Stimulated activated naive CD4-positive, alpha-beta T cell treated with Interleukin-2 at 50 U/mL for 16 hours (primary cell): ENCODE measurements at places on chromosomes 5 and 9.

- no peak for DNase-seq
Observed at GRCh38 chr9:75892216-75892911, 1.9 kb downstream of the PCSK5 start.

- DNase-seq = no peak
Observed at GRCh38 chr9:18877984-18878383, 155.0 kb downstream of the SAXO1 start.

DNA sequence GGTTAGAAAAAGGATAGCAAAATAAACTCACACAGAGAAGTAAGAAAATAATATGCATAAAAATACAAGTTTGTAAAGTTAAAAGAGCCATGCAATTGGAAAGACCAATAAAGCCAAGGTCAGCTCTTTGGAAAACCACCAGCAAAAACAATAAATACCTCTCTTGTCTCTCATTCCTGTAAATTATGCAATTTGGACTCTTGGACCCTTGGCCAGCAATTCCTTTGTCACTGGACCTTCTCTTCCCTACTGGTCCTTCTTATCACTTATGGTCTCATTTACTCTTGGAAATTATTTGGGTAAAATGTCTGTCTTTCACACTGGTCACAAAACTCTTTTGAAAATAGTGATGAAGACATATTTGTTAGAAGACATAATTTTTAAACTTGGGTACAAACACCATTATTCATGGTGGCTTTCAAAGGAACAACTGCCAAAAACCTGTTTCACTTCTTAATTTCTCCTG is 379.5 kb downstream of the TMEM232 start:
- no peak for DNase-seq

DNA sequence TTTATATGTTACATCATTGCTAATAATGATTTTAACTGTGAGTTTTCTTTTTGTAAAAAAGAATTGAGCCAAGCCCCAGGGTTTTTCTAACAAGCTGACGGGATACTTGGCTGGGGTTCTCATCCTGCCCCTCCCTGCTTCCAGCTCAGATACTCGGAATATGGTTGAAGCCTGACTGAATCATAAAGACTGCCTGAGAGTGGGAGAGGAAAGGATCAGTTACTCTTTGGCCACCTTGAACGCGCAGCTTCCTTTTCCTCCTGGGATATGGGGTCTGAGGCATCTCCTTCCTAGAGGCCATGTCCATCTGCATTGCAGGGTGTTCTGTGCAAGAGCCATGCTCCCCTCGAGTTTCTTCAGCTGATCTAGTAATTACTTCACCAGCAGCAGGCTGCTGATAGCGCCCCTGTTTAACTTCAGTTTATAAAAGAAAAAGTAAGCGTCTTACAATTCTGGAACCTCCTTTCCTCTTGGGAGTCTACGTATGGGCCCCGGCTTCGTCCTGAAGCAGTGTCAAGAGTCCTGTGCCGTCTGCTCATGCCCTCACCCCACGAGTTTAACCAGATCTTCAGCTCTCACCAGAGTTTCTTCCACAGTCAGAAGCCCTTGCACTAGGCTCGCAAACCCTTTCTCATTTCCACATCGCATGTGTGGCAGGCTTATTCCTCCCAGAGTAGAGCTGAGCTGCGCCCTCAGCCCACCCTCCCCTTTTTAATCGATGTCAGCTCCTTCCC is 130.0 kb downstream of the MVB12B start:
- DNase-seq = no peak

- DNase-seq = no peak
Observed at GRCh38 chr5:41869151-41869723, 988 bp downstream of the OXCT1 start.

DNA sequence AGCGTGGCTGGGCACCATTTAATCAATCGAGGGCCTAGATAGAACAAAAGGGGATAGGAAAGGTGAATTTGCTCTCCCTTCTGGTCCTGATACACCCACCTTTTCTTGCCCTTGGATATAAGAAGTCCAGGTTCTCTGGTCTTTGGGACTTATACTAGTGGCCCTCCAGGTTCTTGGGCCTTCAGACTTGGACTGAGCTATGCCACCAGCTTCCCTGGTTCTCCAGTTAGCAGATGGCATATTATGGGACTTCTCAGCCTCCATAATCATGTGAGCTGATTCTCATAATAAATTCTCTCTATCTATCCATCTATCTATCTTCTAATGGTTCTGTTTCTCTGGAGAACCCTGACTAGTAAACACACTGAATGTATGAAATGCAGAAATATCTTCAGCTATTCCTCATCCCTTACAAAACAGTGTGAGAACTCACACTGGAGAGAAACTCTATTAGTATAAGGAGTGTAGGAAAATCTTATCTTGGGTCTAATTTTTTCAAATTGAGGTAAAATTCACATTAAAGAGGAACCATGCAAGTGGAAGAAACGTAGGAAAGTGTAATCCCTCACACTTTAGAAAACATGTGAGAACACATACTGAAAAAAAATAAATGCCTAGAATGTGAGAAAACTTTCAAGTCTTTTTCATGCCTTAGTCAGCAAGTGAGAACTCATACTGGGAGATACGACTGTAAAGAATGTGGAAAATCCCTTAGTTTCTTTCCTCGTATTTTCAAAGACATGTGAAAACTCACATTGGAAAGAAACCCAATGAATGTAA is 15.5 kb downstream of the PCDHB15 start:
- no peak for DNase-seq

DNA sequence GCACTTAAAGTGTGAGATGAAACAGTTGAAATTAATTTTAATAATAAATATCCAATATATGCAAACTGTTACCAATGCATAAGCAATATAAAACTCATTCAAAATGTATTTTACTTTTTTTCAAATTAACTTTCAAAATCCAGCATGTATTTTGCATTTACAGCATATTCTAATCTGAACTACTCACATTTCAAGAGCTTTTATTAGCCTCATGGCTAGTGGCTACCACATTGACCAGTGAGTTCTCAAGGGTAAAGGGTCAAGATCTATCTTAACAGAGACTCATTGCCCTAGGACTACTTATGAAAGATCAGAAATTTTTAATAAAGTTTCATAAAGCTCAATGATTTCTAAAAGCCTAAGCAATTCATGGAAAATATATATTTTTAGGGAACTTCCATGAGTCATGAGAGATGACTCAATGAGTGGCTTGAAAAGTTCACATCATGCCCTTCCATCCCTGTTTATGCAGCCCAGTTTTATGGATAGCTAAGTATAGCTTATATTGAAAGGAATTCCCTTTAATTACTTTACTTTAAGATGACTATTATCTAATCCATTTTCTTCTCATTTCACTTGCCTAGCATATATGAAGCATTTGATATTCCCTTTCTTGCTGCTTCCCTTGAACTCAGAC is 608.6 kb downstream of the SLCO4C1 start:
- no peak for DNase-seq

DNA sequence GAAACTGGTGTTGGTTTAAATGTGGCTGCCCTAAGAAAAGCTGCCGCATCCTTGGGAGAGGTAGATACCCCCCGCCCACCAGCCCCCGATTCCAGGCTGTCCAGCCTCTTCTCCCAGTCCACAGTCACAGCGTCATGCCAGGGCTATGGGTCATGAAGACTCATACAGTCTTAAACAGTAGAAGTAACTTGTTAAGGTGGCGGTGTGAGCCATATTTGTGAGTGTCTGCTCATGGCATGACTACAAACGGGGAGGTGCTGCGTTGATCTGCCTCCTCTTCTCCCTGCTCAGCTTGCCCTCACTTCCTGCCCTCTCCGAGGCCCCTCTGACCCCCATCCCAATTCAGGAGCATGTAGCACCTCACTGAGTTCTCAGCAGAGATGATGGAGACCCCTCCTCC is 20.8 kb downstream of the FGD3 start:
- DNase-seq = no peak

DNA sequence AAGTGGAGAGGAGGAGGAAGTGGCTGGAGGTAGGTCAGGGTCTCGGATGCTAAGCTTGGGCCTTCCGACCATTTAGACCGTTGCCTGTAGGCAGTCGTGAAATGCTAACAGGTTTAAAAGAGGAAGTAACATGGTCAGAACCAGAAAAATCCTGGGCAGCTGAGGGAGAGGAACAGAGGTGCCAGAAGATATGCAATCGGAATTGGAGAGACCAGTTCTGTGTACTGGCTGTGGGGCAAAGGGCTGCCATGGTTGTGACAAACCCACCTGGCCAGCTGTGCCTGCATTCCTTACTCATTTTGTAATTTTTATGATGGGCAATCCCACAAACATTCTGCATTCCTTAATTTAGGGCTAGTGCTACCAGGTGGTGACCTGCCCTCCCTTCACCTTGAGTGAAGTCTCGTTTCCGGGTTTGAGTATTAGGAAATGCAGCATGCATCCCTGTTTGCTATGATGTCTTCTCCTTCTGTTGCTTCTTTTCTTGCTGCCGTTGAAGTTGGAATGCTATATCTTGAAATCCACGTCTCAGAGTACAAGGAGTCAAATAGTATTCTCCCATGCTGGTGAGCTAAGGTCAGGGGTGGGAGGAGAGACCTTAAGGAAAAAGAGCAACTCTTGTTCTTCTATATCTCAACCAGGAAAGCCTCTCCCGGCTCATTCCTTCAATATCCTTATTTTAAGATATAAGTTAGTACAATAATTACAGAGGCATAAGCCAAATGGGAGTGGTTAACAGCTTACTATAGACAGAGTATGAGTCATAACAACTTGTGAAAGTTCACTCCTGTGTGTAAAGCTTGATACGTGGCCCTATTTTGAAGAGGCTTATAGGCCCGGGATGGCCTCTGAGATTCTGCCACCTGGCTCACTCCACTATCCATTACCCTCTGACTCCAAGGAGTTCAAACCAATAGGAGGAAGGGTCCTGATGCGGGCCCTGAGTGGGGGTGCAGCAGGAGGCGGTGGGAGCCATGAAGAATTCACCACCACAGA is 37.0 kb downstream of the B4GALT1 start:
- DNase-seq = no peak

DNA sequence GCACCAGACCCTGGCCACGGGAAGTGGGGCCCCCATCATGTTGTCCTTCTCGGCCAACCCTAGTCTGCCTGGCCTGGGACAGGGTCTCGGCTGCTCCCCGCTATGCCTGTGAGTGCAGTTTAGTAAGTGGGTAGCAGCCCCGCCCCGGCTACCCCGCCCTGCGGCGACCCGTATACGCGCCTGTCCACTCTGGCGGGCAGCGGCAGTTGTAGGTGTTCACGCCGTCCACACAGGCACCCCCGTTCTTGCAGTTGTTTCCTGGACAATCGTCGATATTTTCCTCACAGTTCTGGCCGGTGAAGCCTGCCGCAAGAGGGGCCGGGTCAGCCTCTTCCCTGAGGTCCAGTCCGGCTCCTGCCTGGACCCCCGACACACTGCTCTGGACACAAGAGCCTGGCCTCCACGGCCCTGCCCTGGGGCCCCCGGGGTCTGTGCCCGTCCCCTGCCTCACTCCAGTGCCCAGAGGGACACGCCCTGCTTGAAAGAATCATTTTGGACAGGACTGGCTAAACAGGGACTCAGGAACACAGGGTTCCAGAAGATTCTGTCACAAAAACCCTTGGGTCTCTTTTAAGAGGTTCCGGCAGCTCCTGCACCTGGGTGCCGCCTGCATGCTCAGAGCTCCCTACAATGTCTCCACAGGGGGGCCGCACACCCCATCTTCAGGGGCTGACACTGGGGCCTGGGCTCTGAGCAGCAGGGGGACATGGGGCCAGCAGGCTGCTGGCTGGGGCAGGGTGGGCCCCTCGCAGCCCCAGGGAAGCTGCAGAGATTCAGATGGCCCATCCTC is 26.4 kb downstream of the NOTCH1 start:
- no peak for DNase-seq

- DNase-seq = no peak
Observed at GRCh38 chr5:134296213-134296612, 70.3 kb upstream of the PPP2CA start.

- DNase-seq = no peak
Observed at GRCh38 chr5:163104464-163104863, 332.9 kb upstream of the CCNG1 start.

DNA sequence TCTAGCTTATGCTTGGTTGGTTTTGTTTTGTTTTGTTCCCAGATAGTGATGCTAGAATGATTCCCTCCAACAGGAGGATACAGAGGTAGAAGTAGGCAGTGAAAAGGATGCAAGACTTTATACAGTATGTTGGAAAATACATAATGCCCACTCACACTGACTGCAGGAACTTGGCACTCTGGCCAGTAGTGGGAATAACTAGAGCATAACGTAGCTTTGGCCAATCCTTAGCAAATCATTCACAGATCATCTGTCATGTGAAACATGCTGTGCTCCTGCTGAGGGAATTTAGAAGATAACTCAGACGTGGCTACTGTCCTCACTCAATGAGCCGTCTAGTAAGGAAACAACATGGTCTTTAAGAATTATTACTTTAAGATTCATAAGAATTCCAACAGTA is 13.5 kb downstream of the CFAP90 start:
- DNase-seq = no peak

DNA sequence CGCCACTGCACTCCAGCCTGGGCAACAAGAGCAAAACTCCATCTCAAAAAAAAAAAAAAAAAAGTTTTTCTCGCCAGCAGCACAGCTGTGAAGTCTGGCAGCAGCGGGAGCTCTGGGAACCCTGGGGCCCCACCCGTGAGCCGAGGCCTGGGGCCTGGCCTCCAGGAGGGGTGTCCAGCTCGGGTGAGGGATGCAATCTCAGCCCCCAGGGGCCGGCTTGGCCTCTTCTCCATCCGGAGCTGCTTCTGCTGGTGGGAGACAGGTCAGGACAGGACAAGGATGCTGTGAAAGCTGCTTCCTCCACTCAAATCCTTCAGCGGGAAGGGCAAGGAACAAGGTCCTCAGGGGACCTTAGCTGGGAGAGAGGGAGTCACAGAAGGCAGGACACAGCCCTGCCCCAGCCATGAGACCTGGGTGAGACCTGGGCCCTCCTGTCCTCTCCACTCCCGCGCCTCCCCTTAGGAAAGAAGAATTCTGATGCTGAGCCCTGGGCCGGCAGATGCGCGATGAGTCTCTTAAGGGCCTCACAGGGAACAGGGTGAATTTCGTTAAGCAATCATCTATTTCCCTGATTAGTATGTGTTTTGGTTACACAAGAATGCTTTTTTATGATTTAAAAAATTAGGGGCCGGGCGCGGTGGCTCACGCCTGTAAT is 30.6 kb downstream of the PLPP7 start:
- no peak for DNase-seq

- no peak for DNase-seq
Observed at GRCh38 chr9:135814421-135815095, 92.8 kb downstream of the CAMSAP1 start.

DNA sequence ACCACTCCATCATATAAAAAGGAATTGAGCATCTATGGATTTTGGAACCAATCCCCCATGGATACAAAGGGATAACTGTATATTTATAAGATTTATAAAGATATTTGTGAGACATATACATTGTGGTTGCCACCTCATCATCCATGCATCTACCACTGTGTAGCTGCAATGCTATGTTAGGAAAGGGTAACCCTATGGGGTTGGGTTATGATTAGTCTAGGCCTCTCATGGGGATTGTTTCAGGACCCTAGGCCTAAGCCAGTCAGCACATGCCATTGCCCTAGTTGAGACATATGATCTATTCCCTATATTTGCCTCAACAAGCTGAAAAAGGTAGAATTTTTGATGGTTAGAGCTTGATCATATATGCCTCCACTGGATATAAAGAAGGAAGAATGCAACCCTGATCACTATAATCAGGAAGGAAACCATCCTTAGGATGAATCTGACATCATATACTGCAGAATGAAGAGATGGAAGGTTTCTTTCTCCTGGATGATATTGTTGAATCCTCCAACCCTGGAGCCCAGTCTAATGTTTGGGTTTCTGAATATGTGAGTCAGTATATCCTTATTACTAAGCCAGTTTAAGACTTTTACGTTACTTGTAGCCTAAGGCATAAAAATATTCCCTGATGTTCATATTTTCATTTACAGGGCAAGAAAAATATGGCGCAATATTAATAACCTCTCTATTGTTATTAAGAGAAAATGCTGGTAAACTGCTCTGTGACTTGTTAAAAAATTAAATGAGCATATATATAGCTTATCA is 94.2 kb downstream of the ADAMTS19 start:
- DNase-seq = no peak
